Urinary bladder (tissue), 4 donors: ENCODE measurements at places on chromosomes 6 and 20. TPM values are rescaled to one million over a fixed set of nuclear protein-coding genes. Genes with fewer than 3 reads are reported as not detected.

- no peak for DNase-seq
Observed at GRCh38 chr6:146287691-146288369, 255.8 kb upstream of the RAB32 start.

DNA sequence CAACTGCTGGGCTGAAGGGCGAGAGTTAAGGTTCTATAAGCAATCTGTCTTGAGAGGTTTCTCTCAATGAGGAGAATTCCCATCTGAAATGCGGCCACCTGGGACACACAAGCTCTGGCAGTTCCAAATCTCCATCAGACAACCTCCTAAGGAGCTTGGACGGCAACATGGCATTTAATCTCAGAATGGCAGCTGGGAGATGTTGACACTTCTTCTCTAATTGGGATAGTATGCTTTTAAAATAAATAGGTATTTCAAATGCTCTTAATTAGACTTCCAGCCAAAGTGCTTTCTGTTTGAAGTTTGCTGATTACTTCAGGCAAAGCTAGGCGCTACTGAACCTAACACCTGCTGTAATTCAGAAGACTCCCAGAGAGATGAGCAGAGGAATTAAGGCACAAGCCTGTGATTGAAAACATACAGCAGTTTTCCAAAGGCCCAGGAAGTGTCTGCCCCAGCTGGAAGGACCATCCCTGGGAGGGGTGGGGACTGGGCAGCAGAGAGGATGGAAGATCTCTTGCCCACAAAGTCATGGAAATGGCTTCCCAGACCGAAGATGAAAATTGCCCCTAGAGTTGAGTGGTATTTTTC lies 59.1 kb upstream of the KCNK16 start:
- DNase-seq = no peak

DNA sequence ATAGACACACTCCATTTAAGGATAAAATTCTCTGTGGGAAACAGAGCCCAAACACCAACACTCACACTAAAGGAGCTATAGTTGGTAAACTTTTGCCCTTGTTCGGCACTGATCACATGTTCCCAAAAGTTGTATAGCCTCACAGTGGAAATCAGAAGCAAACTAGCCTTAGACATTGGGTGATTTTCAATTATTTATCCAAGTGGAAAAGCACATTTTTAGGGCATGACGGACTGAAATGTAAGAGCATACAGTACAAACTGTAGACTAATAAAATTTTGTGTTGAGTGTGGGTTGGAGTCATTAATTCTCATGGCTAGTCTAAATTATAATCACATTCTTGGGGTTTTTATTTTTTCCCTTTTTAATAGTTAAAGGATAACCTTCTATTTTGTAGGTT lies 202.4 kb downstream of the MOXD1 start:
- no peak for DNase-seq

- no peak for DNase-seq
Observed at GRCh38 chr6:159059885-159060506, 15.2 kb upstream of the TAGAP start.

Gene OR2H2
- total RNA-seq = not detected

Gene ABHD16B
- total RNA-seq = not detected

Gene PDE10A
- 26.6 TPM for total RNA-seq

Gene GJA1
- total RNA-seq = 160 TPM

Gene GSTA1
- not detected for total RNA-seq

Gene DPPA5
- total RNA-seq = not detected

Gene NR2E1
- not detected for total RNA-seq

Gene ROMO1
- 78.8 TPM for total RNA-seq
